ENCODE measurements at places on chromosomes 1 and 21.

GRCh38 chr1:18707696-18708257 is 77.1 kb downstream of the PAX7 start:
- DNase-seq = no peak

GRCh38 chr1:157030728-157031127 is 14.8 kb downstream of the ARHGEF11 start:
- no peak for DNase-seq

DNA sequence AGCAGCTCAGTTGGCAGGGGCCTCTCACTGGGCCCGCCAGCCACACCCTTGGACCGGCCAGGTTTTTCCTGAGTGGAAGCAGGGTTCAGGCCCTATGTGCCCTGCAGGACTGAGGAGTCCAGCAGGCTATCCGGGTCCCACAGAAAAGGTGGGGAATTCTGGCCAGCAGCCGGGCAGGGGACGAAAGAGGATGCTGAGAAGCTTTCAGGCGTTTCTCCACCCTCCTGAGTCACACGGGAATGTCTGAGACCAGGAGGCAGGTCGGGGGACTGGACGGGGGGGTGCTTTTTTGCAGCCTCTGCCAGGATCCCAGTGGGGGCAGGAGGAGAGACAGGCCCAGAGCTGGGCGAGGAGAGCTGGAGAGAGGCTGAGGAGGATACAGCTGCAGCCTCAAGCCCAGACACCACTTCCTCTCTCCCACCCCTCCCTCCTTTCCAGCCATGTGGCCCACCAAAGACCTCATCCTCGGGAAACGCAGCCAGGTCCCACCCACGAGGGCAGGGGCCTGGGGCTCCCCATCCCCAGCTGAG is 105.4 kb downstream of the SPSB1 start:
- DNase-seq = no peak

GRCh38 chr1:24319312-24319863 is at the start of gene GRHL3:
TSS of gene GRHL3 (plus strand) at chr1:24319357. CDS start at chr1:24319552, 195 bp downstream.
- DNase-seq = peak; percentile 58

GRCh38 chr21:20026543-20026942 is 971.7 kb upstream of the NCAM2 start:
- DNase-seq = no peak

GRCh38 chr1:82903626-82904025 is 1095.3 kb downstream of the TTLL7 start:
- no peak for DNase-seq

DNA sequence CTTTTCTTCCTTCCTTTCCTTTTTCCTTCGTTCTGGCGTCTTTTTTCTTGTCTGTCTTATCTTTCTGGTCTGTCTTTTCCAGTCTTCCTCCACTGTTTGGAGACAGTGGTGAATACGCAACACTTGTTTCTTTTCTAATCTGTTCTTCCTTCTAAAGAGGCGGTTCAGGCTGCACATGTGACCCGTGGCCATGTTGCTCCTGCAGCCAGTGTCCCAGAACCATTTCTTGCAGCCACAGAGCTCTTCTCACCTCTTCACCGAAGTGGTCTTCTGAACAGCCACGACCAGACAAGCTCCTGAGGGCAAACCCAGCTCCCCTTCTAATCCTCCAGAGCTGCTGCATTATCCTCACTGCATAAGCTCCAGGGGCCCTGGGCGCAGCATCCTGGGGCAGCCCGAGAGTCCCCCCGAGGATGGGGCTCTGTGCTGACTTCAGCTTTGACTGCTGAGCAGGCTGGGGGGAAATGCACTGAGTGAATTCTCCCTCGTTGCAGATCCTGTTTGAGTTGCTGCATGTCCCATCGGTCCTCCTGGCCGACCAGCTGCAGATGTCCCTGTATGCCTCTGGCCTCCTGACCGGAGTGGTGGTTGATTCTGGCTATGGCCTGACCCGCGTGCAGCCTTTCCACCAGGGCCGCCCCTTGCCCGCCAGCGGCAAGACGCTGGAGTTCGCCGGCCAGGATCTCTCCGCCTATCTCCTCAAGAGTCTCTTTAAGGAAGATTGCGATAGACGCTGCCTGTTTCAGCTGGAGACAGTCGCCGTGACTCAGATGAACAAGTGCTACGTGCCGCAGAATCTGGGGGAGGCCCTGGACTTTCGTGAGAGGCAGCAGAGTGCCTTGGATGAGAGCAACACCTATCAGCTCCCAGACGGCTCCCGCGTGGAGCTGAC is 70.4 kb downstream of the ACTL8 start:
- DNase-seq = no peak

DNA sequence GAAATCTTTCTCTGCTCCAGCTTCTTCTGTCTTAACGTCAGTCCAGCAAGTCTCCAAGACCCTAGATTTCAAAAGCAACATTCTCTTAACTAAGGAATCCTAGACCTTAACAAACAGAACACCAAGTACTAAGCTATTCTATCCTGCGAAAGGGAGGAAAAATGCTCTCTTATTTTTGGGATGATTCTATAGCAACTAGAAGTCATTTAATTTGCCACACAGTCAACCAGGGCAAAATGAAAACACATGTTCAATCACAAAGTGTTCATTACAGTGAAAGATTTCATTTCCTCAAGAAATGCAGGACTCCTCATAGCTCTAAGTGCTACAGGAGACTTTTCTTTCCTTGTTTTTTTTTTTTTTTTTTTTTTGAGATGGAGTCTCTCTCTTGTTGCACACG is 36.2 kb upstream of the DOCK7 start:
- DNase-seq = no peak

GRCh38 chr1:157086299-157086698 is 13.3 kb downstream of the ETV3L start:
- no peak for DNase-seq

DNA sequence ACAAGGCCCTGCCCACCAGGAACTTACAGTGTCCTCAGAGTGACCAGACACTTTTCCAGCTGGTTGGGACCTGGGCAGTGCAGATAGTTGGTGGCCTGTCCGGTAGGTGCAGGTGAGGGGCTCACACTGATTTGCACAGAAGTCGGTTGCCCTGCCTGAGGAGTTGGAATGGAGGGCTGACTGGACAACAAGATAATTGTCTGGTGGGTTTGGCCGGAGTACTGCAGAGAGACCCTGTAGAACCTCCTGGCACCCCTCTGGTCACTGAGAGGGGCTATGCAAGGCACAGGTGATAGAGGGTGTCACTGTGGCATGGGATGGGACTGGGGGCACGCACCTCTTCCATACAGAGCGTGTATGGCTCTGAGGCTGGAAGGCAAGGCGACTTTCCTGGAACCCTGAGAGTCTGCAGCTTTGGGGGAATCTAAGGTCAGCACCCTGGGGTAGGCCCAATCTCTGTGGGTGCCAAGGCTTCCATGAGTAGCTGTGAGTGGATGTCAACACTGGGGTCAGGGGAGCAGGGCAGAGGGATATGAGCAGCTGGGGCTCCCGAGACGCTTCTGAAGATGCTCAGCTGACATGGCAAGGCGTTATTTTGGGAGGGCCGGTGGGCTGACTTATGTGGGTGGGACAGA is 7.6 kb upstream of the PLA2G2D start:
- no peak for DNase-seq

DNA sequence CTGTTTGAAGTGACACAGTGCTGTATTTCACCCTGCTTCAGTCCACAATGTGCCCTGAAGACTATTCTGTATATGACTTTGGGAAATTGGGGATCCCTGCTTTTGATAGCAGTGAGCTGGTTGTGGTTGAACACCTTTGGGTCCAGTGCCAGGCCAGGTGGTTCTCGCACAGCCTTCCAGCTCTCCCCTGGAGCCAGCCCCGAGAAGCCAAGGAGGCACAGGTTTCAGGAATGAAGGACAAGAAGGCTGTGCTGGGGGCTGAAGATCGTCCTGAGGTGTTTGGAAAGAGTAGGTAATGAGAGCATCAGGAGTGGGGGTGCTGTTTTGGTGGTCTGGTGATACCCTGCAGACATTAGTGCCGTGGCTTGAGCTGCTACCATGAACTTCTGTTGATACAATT is 131.4 kb upstream of the COL6A1 start:
- DNase-seq = no peak

DNA sequence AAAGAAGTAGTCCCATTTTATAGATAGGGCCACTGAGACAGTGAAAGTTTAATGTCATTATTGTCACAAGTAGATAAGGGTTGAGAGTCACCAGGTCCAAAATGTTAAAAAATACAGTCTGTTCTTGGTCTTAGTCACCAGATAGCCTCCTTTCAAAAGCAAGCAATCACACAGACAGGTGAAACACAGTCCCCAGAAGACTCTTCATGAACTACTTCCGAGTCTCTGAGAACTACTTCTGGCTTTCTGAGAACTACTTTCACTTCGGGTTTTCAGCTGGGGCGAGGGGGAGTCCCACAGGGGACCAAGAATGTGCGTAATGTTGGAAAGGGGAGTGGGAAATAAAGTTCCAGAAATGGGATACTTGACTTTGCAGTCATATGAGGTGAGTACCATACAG is 143.2 kb downstream of the HHIPL2 start:
- DNase-seq = no peak

GRCh38 chr1:27689423-27690173 is 17.6 kb upstream of the IFI6 start:
- DNase-seq = no peak

GRCh38 chr1:30196872-30197638 is 526.3 kb downstream of the MATN1 start:
- DNase-seq = no peak

GRCh38 chr1:5770981-5771765 is 221.1 kb downstream of the NPHP4 start:
- DNase-seq = no peak

DNA sequence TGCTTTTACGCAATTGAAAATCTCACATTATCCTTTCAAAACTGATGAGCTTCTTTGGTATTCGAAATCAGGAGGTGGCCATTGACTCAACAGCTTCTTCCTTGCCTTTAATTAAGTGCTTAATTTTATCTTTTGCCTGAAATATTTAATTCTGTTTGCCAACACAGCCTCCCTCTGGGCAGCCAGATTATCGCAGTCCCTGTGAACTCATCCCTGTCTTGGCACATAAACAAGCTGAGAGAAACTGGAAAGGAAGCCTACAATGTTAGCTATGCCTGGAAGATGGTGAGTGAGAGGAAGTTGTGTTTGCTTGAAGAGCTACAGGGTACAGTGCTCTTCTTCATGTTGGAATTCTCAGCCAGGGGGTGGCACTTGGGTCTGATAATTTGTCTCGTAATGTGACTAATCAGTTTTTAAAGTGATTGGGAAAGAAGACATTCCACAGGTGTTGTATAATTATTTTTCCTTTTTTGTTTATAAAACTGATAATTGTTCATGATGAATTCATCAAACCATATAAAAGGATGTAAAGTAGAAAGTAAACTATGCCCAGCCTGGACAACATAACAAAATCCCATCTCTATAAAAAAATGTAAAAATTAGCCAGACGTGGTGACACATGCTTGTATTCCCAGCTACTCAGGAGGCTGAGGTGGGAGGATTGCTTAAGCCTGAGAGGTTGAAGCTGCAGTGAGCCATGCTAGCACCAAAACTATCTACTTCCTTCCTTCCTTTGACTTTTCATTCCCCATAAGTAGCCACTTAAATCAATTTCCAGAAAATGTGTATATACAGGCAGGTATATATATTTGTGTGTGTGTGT is 90.1 kb upstream of the RAVER2 start:
- no peak for DNase-seq

DNA sequence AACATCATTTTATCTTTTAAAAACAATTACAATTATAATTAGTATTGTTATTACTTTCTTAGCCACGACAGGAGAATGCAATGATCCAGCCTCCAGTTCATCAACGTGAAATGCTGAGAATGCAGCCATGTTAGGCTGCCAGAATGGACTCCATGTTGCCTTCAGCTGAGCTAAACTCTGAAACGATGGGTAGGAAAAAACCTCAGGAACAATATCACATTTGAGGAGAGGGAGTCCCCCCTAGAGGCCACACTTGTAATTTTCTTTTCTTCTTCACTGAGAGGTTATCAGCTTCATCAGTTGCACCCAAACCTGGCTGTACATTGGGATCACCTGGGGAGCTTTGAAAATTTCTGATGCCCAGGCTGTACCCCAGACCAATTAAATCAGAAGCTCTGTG is 34.6 kb upstream of the DNAH14 start:
- no peak for DNase-seq

GRCh38 chr1:1361982-1362423 is 3.6 kb upstream of the MXRA8 start:
- no peak for DNase-seq

- DNase-seq = no peak
Measured at GRCh38 chr1:115832651-115833050, 8.3 kb downstream of the NHLH2 start.

DNA sequence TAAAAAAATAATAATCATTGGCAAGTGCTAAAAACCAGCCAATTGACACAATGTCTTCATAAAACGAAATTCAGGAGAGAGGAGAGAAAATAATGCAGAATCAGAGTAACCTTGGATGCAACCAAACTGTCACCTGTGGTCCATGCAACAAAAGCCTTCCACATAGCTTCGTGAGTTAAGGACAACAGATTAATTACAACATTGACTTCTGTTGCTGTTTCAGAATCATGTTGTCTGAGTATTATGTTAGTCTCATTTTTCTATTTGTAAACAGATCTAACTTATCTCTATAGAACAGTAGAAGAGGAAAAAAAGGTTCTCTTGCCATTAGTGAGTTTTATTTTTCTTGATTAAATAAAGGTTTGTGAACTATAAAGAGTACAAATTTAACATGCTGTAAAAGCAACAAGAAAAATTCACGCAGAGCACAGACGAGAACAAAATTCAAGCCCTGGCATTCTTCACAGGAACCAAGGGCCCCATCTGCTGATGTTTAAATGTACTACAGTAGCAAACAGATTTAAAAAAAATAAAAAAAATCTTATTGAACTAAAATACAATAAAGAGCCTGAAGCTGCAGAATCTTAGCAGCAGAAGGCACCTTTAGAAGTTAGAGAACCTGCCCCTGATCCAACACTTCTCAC is 381.1 kb upstream of the PKN2 start:
- no peak for DNase-seq

- peak; percentile 40 for DNase-seq
Measured at GRCh38 chr1:8822373-8823294, 5.2 kb upstream of the RERE start.

- DNase-seq = peak; percentile 36
Measured at GRCh38 chr1:39646232-39647081, 7.0 kb upstream of the HEYL start.

DNA sequence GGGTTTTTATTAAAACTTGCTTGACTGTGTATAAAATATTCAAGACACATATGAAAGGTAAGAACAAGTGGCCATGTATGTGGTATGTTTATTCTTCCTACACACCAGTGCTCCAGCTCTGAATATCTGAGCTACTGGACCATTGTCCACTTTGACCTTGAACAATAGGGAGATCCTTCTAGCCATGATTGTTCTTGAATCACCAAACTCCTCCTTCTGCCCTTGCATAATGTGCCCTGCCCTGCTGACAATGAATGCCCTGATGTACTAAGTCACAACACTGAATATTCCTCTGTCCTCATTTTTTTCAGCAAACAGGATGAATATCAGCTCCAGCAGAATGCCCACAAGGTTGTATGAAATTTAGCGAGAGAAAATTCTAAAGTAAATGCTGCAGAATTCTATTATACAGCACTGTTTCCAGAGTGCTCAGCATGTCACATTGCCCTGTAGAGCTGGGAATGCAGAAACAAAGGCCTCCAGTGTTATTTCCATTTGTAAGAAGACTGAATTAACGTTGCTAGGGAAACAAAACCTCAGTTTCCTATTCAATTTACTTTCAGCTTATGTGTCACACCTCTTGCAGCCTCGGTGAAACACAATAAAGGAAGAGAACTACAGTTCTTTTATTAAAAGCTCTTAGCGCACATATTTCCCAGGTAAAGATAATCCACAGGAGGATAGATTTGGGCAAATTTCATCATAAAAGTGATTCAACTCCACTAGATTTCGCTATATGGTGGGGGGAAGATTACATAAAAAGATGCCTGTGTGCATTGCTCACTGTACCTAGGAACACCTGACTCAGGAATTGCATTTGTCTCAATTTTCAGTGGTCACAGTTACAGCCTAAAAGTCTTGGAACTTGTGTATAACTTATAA is 187.4 kb upstream of the ATP1B1 start:
- DNase-seq = no peak
